ENCODE measurements at places on chromosomes 3 and 15.

DNA sequence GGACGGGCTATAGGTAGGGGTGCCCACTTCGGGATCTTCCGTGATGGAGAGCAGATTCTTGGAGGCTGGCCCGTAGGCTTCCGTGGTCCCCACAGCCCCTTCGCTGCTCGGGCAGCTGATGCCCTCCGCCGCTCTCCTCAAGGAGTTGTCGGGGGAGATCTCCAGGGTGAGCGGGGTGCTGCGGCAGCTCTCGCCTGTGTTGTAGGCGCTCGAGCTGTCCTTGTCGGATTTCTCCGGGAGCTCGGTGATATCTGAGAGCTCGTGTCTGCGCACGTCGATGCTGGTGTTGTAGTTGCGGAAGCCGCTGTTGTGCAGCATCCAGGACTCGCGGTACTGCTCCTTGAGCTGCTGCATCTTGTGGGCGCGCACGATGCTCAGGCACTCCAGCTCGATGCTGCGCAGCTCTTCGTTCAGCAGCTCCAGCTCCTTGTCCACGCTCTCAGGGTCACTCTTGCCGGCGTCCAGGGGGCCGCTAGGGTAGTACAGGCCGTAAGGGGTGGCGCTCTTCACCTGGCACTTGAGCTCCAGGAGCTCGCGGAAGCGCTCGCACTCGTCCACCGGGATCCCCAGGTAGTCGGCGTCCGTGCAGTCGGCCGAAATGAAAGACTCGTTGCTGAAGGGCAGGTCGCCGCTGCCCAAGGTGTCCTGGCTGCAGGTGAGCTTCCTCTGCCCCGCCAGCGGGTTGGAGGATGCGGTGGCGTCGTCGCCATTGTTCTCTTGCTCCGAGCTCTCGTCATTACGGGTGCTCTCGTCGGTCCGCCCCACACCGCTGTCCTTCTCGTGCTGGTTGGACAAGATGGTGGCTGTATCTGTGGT, 240.4 kb downstream of the PDZRN3 start:
- no peak for DNase-seq

DNA sequence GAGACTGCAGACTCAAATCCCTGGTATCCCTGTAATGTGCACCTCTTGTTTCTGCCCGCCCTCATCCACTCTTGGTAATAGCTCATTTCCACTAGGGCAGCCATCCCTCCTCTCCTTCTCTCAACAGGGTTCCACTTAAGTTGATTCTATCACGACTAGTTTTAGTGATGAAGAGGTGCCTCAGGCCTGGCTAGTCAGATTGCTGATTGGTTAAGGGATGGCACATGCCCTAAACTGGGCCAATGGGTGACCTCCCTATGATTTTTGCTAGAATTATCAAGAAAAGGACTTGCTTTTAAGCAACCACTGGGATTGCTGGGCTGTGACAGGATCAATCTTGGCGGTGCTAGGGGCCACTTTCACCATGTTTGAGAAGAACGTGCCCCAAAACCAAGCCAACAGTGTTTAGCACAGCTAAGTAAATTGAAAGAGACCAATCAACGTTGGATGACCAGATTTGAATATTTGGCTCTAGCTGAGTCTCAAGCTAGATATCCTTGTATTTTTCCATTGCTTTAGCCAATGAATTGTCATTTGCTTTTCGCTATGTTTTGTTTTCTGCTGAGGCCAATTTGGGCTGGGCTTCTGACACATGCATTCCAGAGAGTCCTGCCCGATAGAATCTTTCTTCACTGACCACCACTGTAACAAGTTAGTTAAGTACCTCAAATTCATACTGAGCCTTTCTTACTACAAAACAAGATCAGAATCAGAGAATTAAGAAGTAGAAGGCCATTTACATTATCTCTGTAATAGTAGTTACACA, 131.0 kb downstream of the PDZRN3 start:
- no peak for DNase-seq

DNA sequence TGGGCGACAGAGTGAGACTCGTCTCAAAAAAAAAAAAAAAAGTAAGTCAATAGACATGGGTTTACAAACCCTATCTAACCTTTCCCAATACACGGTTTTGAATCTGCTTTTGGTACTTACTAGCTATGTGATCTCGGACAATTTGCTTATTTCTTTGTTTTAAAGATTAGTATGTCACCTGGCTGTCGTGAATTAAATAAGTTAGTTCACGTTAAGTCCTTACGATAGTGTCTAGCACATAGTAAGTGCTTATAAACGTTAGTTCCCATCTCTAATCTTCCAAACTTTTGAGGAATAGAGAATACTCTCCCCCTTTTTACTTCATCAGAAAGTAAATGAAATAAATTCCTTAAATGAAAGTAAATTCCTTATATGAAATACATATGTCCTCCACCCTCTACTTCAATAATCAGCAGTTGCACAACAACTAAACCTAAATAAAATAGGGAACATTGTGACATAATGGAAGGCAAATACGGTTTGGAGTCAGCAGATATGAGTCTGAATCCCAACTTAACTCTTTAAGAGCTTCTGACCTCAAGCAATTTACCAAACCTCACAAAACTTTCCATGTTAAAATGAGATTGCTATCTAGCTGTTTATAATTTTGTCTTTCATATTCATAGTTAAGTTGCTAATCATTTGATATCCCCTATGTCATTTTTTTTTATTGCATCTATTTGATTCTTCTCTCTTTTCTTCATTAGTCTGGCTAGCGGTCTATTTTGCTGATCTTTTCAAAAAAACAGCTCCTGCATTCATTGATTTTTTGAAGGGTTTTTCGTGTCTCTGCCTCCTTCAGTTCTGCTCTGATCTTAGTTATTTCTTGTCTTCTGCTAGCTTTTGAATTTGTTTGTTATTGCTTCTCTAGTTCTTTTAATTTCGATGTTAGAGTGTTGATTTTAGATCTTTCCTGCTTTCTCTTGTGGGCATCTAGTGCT, 134.6 kb downstream of the PEAK1 start:
- no peak for DNase-seq

DNA sequence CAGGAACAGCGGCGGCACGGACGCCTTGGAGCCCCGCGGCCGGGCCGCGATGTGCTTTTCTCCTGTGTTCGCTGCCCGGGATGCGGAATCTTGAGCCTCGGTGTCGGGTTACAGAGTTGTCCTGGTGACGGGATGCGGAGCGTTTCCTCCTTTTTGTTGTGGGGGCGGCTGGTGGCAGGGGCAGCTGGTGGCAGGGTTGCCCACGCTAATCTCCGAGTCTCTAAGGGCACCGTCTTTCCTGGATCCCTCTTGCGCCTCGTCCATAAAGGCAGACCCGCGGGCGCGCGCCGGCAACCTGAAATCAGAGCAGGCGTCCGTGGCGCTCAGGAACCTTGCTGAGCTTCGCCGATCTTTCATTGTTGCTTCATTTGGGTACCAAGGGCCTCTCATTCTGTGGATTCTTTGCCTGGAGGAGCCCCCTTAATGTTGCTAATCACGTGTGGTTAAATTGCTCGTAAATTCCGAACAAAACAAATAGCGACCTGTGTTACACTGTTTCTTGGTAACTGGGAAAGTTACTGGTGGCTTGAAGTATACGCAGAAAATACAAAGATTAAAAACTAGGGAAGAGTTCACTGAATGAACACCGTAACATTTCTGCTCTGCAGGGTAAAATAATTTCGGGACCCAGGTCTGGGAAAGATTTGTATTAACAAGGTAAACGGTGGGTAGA, 844 bp upstream of the PFN2 start:
- peak; percentile 55 for DNase-seq

DNA sequence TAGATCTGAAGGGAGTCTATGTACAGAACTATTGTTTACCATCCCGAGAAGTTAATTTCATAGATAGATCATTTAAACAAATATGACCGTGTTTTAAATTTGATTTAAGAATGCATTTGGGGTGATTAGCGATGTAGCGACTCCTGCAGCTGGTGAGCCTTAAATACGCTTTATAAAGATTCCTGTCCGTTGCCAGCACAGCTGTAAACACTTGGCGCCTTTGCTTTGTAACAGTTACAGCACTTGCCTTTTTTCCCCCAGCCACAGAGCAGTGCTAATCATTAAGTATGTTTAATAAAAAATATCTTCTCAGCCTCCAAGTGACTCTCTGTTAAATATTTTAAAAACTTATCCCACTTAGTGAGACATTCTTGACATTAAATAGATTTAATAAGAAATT, 333.8 kb downstream of the FEZF2 start:
- DNase-seq = no peak

GRCh38 chr15:89138999-89139612, 50.9 kb downstream of the ABHD2 start:
- no peak for DNase-seq

DNA sequence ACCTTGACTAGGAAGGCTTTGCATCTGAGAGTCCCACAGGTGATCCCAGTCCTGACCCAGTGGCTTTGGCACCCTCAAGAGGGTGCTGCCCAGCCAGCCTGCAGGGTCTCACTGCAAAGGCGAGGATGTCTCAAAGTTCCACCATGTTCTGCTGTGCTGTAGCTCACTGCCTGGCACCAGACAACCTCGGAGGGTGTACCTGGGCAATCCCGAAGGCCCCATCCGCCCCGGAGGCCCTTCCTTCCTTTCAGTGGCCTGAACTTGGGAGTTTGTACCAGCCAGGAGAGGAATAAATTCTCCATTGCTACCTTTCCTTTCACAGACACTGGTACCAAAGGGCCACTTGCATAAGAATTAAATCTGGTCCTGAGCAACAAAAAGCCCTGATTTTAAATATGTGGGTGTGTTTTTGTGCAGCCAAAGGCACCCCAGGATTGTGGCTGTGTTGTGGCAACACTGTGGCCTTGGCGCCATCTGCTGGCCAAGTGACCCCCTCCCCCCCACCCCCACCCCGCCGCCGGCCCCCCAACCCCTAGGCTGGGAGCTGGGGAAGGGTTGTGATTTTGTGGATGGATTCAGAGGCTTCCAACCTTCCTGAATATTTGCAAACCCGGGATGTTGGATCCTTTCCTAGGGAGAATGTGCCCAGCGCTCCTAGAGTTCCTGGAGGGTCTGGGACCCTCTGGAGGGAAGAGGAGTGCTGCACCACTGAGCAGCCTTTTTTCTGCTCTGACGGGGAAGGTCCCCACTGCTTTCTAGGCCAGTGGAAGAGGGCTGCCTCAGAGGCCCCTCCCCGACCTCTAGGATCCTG, 9.7 kb upstream of the PTPN23 start:
- DNase-seq = peak; percentile 37

GRCh38 chr3:146519810-146520209, 24.6 kb downstream of the PLSCR1 start:
- no peak for DNase-seq

Data from activated T-cell treated with anti-CD3 and anti-CD28 coated beads, Interleukin-2, amount 50 U/mL, for 1 hour (primary cell).